ENCODE measurements at places on chromosomes 7 and 10.
A peak's percentile ranks its signal among the peaks of the same experiment; 100 is the strongest.

GRCh38 chr10:32790483-32790882, 167.5 kb downstream of the ITGB1 start:
- H3K4me3 ChIP-seq, result no peak overlapping the region
- 0 out of 2 replicates have a peak, but pooled peaks cover 2% of the 10 kb centered on the region for H3K4me1 ChIP-seq
- H3K27ac ChIP-seq, result no peak overlapping the region
- no peaks in the 10 kb centered on the region for H3K27me3 ChIP-seq
- DNase-seq, result peak; percentile 60

GRCh38 chr10:373015-373414, 237.8 kb downstream of the ZMYND11 start:
- peak; percentile 47 for DNase-seq
- H3K27me3 ChIP-seq, result no peaks in the 10 kb centered on the region
- H3K36me3 ChIP-seq, result peaks cover 29% of the 10 kb centered on the region

- no peak overlapping the region for H3K4me3 ChIP-seq
- no peak overlapping the region for H3K27ac ChIP-seq
- no peaks in the 10 kb centered on the region for H3K4me1 ChIP-seq
- no peaks in the 10 kb centered on the region for H3K36me3 ChIP-seq
- DNase-seq, result no peak
- no peaks in the 10 kb centered on the region for H3K27me3 ChIP-seq
Observed at GRCh38 chr10:116990276-116990800, 14.6 kb downstream of the SHTN1 start.

- DNase-seq, result no peak
- H3K27me3 ChIP-seq, result no peaks in the 10 kb centered on the region
- H3K36me3 ChIP-seq, result peaks cover 54% of the 10 kb centered on the region
- peaks cover 22% of the 10 kb centered on the region for H3K4me1 ChIP-seq
Observed at GRCh38 chr10:95262763-95263518, 27.9 kb downstream of the PDLIM1 start.

DNA sequence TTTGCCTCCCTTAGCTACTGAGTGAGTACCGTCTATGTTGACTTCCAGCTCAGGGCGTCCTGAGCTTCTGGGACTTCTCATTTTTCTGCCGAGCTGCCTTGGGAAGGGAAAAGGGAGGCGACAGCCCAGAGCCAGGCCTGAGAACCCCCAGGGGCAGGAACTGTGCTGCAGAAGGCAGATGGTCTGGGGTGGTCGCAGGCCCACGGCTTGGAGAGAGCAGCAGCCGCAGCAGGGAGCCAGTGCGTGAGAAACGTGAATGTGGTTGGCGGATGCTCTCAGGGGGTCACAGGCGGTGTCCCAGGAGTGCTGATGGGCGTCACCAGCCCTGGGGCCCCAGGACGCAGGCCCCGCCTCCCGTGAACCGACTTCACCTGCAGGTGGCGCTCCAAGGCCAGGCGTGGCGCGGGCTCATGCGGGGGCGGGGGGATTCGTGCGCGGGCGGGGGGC, 9.2 kb upstream of the PWWP2B start:
- no peak overlapping the region for H3K27ac ChIP-seq
- no peaks in the 10 kb centered on the region for H3K36me3 ChIP-seq
- peaks cover 2% of the 10 kb centered on the region for H3K4me1 ChIP-seq
- H3K27me3 ChIP-seq, result peaks cover 5% of the 10 kb centered on the region
- peak; percentile 36 for DNase-seq
- H3K4me3 ChIP-seq, result no peak overlapping the region

DNA sequence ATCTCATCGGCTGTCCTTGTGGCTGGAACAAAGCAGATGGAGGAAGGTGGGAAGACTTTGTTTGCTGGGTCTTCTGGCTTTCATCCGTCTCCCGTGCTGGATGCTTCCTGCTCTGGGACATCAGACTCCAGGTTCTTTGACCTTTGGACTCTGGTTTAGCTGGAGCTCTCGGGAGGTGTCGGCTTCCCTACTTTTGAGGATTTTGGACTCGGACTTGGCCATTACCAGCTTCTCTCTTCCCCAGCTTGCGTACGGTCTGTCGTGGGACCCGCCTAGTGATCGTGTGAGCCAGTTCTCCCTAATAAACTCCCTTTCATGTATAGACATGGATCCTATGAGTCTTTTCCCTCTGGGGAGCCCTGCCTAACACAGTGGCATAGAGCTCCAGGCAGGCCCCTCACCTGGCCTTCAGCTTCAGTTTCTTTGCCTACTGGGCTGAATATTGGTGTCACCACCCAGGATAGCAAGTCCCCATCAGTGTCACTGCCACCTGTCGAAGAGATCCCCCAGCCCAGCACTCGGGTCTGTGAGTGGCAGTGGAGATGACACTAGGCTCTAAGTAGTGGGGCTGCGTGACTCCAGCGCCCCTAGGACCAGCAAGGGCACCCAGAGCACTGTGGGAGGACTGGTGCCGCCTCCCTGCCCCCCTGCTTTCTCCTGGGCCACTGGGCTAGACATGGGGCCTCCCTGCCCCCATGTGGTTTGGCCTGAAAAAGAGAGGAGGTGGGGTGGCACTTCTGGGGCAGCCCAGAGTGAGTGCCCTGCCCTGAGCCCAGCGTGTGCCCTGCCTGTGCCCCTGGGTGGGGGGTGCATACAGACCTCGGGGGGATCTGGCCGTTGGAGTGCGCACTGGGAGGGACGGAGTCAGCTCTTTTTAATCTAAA, 135.6 kb downstream of the LHPP start:
- no peaks in the 10 kb centered on the region for H3K36me3 ChIP-seq
- H3K4me1 ChIP-seq, result no peaks in the 10 kb centered on the region
- peaks cover 4% of the 10 kb centered on the region for H3K27me3 ChIP-seq
- no peak overlapping the region for H3K27ac ChIP-seq
- no peak for DNase-seq

GRCh38 chr10:30348378-30348776, 701 bp downstream of the MTPAP start:
- peaks cover 2% of the 10 kb centered on the region for H3K4me1 ChIP-seq
- peak; percentile 2 for DNase-seq
- H3K27ac ChIP-seq, result peak overlapping the region; percentile 99
- peak overlapping the region; percentile 97 for H3K4me3 ChIP-seq
- H3K36me3 ChIP-seq, result peaks cover 2% of the 10 kb centered on the region

- H3K4me1 ChIP-seq, result no peaks in the 10 kb centered on the region
- no peak overlapping the region for H3K4me3 ChIP-seq
- peaks cover 9% of the 10 kb centered on the region for H3K27me3 ChIP-seq
Observed at GRCh38 chr10:114087655-114088054, 44.0 kb downstream of the ADRB1 start.

- H3K27ac ChIP-seq, result no peak overlapping the region
- H3K27me3 ChIP-seq, result peaks cover 60% of the 10 kb centered on the region
- H3K4me3 ChIP-seq, result no peak overlapping the region
- no peak for DNase-seq
- no peaks in the 10 kb centered on the region for H3K4me1 ChIP-seq
- no peaks in the 10 kb centered on the region for H3K36me3 ChIP-seq
Observed at GRCh38 chr7:64886956-64887545, 16.0 kb upstream of the ZNF273 start.

DNA sequence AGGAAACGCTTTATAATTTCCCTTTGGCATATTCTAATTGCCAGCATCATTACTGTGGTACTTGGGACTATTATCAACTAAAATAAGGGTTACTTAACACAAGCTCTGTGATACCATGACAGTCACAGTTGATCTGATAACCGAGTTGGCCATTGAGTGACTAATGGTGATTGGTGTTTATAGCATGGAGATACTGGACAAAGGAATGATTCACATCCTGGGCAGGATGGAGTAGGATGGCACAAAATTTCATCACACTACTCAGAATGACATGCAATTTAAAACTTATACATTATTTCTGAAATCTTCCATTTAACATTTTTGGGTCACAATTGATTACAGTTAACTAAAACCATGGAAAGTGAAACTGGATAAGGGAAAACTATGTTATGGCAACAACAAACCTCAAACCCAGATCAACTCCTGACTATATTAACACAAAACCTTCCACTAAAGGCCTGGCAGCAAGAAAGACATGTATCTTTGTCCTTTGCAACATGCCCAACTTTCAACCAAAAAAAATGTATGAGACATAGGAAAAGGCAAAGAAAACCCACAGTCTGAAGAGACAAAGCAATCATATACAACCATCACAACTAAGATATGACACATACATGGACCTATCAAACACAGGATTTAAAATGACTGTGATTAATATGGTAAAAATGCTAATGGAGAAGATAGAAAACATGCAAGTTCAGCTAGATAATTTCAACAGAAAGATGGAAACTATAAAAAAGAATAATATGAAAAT, 208.5 kb upstream of the NRP1 start:
- DNase-seq, result peak; percentile 36
- no peak overlapping the region for H3K27ac ChIP-seq
- H3K4me1 ChIP-seq, result no peaks in the 10 kb centered on the region
- peaks cover 2% of the 10 kb centered on the region for H3K27me3 ChIP-seq
- no peaks in the 10 kb centered on the region for H3K36me3 ChIP-seq

GRCh38 chr10:119644205-119644814, 6.9 kb upstream of the BAG3 start:
- H3K27me3 ChIP-seq, result no peaks in the 10 kb centered on the region
- no peak for DNase-seq
- no peaks in the 10 kb centered on the region for H3K4me1 ChIP-seq

DNA sequence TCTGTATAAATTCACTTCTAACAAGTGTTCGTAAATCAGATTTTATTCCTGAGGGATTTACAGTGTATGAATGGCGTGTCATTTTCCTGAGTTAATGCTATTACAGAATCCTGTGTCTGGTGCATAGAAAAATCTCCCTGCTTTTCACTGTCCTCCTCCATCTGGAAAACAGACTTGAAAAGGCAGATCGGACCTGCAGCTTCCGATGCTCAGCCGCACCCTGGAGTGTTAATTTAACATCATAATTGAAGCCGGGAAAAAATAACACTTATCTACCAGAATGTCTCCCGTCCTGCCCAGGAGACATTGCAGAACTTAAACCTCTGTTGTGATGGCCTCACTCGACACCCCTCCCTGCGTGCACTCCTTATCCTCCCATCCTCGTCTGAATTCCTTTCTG, 442.1 kb upstream of the FOXK1 start:
- H3K27me3 ChIP-seq, result no peaks in the 10 kb centered on the region
- H3K36me3 ChIP-seq, result no peaks in the 10 kb centered on the region
- no peak for DNase-seq
- H3K4me1 ChIP-seq, result no peaks in the 10 kb centered on the region
- H3K27ac ChIP-seq, result no peak overlapping the region

DNA sequence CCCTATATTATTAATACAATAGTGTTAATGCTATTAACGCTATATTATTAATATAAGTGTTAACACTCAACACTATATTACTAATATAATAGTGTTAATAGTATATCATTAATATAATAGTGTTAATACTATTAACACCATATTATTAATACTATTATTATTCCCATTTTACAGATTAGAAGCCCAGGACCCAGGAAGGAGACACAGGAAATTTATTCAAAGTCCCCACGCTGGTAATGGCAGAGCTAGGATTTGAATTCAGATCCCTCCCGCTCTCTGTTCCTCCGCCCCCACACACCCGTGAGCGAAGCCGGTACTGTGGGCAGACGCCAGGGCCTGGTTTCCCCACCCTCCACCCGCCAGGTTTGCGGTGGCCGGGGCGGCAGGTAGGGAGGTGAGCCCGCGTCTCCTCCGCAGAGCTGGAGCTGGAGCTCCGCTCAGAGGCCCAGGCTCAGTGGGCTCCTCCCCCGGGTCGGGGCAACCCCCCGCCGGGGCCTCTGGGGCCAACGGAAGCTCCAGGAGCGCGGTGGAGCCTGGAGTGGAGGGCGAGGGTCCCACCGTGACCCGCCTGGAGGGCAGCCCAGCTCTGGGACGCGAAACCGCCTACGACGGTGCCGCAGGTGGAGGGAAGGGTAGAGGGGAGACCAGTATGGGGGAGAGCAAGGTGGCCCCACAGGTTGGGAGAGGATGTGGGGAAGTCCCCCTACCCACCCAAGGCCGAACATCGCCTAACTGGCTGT, at the start of gene TMEM225B:
Gene TMEM225B (plus strand): TSS at position 506 of the 740 bp plus-strand sequence. CDS start 6,122 bp downstream, outside the sequence.
- H3K27ac ChIP-seq, result no peak within 1 kb of the TSS
- no peak for DNase-seq
- H3K4me1 ChIP-seq, result no peaks in the 10 kb centered on the region
- no peak within 1 kb of the TSS for H3K4me3 ChIP-seq
- H3K36me3 ChIP-seq, result no peaks in the 10 kb centered on the region
